H4 (cell line): ENCODE measurements at places on chromosomes 3 and 15. TPM values are rescaled to one million over a fixed set of nuclear protein-coding genes. Genes with fewer than 3 reads are reported as not detected.
A peak's percentile ranks its signal among the peaks of the same experiment; 100 is the strongest.

The ESYT3 gene
- total RNA-seq: 0.02 and 0.17 TPM in 2 replicates

The LARP6 gene
- 45.5 and 52.9 TPM in 2 replicates for total RNA-seq

The MBNL1 gene
- 87.0 and 153 TPM in 2 replicates for total RNA-seq

The SLC6A1 gene
- total RNA-seq: not detected in 2 replicates

The GOLGA6D gene
- not detected in 2 replicates for total RNA-seq

The UROC1 gene
- not detected in 2 replicates for total RNA-seq

- no peak for DNase-seq
Measured at GRCh38 chr15:77818484-77819047, 185.9 kb upstream of the LINGO1 start.

DNA sequence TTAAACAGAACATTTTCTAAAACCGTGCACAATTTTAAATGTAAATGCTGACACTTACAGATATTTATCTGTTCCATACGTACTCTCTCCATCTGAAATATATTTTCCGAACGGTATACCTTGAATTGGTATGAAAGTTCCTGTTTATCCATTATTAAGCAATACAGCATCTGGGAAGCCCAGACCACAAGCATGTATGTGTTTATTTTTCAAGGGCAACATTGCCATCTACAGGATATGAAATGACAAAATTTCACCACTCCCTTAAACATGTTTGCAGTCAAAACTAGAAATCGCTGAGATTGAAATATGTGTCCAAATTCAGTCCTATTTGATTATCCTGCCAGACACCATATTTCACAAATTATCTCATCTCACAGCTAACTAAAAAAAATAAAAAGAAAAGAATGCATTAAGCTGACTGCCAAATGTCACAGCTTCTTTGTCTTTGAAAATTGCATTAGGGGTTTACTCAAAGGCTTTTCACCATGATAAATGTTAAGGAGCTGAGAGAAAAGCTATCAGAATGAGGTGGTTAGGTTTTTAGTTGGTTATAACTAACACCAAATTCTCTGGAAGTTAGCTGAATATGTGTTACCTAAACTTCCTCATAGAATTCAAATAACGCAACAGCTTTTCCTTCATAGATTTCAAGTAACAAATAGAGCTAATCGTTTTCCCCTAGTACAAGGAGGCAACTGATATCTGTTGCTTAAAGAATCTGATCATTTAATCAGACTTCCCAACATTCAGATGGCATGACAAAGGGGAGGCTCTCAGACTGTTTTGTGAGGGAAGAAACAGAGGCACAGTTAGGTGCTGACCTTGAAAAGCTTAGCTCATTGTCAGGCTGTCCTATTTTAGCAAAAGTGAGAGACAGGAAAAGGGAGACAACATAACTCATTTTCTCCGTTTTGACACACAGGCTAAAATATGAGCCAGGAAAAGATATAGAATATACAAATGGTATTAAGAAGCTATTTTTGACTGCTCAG, 533.1 kb downstream of the TBL1XR1 start:
- DNase-seq: peak; percentile 91

DNA sequence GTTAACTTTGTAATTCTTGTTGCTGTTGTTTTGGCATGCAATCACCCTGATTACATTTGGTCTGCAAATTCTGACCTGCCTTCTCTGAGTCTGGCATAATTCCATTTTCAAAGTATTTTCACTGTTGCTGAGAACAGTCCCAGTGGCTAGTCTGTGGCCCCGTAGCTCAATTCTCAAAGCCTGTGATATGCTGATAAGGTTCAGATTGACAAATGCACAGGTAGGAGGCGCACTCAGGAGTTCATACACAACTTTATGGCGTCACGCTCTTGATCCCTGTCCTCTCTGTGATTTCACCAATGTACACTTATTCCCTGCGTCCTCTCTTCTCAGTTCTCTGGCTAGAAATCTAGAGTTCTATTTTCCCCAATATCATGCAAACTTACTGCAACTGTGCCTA, 376.6 kb upstream of the SLCO3A1 start:
- DNase-seq: no peak

DNA sequence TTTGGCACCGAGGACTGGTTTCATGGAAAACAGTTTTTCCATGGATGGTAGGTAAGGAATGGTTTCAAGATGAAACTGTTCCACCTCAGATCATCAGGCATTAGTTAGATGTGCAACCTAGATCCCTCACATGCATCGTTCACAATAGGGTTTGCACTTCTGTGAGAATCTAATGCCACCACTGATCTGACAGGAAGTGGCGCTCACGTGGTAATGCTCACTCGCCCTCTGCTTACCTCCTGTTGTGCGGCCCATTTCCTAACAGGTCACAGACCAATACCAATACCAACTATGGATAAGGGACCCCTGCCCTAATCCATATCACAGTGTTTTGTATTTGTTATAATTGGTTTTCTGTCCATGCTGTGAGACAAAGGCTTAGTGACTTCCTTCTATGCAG, 58.9 kb downstream of the SLMAP start:
- no peak for DNase-seq

DNA sequence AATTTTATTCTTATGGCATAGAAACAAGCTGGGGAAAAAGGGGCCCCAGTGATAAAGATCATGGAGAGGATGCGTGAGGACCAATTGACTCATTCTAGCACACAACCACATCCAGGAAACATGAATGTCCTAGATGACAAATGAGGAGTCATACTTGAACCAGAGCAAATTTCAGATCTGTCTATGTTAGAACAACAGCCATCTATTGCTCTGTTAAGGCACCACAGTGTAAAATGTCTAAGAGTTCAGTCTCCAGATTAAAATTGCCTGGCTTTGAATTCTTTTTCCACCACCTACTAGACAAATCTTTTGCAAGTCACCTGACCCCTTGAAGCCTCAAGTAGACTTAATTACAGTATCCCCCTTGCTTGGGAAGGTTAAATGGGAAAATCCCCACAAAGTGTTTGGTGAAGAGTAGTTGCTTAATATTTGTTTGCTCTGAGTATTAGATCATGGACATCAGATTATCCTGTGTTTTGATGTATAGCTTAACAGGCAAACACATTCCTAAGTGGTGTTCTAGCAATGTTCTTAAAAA, 258.7 kb upstream of the TGFBR2 start:
- no peak for DNase-seq

GRCh38 chr3:158106766-158107471, 699 bp upstream of the SHOX2 start:
- no peak for DNase-seq

DNA sequence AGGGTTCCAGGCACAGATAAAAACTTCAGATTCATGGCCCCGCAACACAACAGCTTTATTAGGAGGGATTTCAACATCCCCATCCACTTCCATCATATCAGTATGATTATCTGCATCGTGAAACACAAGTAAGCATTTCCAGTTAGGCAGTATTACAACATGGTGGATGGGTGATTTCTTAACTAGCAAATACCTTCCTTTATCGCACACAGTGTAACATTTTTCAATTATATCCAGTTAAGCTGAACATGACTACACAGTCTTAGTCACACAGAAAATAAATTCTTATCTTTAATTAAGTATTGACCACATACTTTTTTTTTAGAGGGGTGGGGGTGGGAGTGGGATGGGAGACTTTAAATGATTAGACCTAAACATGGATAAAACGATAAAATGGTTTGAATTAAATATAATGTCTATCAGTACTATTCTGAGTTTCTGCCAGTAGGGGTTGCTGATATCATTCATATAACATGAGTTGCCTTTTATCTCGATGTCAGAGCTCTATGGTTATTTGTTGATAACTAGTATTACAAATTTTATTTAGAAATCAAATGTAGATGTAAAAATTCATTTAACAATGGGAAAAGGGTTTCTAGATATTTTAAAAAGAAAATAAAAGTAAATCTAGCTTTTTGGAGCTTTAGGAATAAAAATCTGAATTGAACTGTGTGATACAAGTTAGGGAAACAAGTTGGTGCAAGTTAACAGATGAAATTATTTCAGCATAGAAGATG, 146.6 kb downstream of the TBL1XR1 start:
- peak; percentile 48 for DNase-seq

DNA sequence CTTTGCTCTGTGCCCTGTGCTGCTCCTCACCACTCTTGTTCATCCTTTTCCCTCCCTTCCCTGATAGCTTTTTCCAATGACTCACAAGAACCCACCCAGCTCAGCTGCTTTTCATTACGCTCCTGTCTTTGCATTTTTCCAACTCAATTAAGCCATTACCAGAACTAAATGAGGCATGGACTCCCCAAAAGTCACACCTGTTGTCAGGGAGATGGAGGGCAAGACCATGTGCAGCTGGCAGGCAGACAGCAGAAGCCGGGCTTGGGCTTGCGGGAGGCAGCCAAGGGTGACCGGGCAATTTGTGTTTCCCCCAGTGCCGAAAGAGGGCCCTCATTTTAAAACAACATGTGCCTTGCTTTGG, 64.3 kb downstream of the CASR start:
- DNase-seq: no peak

- DNase-seq: no peak
Measured at GRCh38 chr3:171115667-171116066, 89.1 kb upstream of the SLC2A2 start.

DNA sequence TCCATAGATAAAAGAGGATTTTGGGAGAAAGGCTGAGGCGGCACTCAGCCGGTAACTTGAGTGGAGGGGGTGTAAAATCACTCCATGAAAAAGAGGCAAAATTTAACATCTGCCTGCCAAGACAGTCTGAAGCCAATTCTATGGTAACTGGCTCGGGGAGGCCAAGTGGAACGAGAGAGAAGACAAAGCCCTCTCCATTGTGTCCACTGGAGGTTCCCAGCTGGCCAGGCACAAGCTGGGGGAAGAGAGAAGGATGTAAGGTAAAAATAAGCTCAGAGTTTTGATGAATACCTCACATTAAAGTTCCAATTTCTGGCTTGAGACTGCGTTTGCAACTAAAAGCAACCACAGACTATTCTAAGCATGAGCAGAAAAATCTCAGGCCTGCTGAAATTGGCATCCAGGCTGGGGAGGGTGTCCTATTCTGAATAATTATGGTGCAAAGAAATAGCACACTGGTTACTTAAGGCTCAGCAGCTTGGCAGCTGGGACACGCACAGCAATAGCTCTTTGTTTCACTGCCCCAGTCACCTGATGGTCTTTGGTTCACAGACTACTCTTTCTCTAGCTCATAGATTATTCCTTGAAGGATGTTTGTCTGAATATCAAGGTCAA, 48.8 kb downstream of the CHRD start:
- peak; percentile 4 for DNase-seq

DNA sequence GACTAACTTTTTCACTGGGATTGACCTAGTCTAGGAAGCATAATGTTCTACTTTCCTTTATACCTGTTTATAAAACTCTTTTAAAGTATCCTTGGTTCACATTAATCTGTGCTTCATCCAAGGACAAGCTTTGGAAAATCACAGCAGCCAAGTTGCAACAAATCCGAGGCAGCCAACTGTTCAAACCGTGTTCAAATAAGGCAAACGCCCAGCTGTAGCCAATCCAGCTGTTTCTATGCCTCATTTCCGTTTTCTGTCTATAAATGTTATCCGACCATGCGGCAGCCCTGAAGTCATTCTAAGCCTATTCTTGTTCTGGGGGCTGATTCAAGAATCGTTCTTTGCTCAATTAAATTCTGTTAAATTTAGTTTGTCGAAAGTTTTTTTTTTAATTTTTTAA, 78.3 kb downstream of the FMN1 start:
- no peak for DNase-seq

DNA sequence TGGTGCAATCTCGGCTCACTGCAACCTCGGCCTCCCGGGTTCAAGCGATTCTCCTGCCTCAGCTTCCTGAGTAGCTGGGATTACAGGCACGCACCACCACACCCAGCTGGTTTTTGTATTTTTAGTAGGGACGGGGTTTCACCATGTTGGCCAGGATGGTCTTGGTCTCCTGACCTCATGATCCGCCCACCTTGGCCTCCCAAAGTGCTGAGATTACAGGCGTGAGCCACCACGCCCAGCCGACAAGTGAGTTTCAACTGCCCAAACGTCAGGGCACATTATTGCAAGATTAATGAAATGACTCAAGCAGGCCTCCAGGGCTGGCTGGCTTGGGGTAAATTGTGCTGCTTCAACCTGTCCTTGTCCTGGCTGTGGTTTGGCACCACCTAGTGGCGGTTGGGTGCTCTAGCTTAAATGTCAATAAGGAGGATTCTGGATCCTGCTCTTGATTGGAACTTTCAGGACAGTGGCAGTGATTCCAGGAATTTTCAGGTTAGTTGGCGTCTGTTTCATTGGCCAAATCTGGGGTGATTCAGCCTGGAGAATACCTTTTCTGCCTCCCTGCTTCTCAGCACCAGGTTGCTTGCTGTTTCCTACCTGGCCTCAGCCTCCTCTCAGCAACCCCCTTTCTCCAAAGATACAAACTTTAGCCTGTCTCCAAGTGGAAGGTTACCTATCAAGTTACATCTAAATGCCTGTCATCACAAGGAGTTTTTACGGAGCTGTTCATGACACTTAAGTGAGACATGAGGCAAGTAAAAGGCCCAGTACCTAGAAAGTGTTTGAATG, 32.4 kb upstream of the SACM1L start:
- peak; percentile 86 for DNase-seq

DNA sequence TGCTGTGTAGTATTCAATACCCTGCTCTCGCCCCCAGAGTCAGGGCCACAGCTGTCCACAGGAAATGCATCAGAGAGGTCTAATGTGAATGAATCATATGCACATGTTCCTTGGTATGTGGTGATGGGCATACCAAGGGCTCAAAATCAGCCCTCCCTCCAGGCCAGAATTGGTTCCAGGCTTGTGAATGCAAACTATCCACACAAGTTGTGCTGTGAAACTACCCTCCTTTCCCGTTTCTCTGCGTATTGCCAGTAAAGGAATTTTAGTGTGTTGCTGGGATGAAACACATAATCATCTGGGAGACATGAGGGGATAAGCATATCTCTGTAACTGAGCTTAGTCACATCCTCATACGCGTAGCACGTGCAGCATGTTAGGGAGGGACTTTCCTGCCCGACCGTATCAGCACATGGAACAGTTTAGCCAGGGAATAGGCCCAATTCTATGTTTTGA, 9.2 kb upstream of the MME start:
- DNase-seq: peak; percentile 72

- DNase-seq: peak; percentile 87
Measured at GRCh38 chr3:113019182-113020137, 28.7 kb downstream of the GTPBP8 start.

DNA sequence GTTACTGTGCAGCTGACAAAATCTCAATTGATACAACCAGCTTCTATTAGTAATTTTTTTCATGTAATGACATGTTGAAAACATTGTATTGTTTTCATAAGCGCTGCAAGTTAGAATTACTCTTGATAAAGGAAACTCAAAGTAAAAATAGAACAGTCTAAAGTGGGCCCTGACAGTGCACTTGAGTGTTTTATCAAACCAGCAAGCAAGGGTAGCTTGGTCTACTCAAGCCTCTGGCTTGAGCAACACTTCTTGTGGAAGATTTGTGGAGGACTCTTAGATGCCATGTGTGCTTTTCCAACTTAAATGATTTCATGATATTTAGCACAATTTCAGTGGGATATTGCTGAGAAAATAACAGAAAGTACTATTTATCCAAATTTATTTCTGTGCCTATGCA, 575.7 kb upstream of the ZNF717 start:
- DNase-seq: no peak

- DNase-seq: no peak
Measured at GRCh38 chr3:141648055-141648910, 89.8 kb upstream of the RNF7 start.
